ENCODE measurements at places on chromosomes 6 and 20.

DNA sequence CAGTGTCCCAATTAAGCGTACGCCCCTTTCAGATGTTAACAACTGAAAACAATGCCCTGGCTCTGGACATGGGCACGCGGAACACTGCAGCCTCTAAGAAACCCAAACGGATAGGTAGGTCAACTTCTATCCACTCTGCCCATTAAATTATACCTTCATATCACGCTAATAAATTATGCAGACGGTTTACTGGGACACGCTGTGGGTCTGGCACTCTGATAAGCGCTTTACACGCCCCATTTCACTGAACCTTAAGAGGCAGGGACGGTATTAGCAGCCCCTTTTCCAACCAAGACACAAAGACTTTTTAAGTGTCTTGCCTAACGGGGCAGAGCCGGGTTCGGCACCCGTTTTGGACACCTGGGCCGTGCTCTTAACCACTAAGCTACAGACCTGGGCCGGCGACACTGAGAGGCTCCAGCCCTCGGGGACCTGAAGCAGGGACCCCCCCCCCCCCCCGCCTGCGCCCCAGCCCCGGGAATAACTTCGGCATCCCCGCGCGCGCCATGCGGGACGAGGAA lies 744 bp downstream of the STAU1 start:
- DNase-seq = no peak

DNA sequence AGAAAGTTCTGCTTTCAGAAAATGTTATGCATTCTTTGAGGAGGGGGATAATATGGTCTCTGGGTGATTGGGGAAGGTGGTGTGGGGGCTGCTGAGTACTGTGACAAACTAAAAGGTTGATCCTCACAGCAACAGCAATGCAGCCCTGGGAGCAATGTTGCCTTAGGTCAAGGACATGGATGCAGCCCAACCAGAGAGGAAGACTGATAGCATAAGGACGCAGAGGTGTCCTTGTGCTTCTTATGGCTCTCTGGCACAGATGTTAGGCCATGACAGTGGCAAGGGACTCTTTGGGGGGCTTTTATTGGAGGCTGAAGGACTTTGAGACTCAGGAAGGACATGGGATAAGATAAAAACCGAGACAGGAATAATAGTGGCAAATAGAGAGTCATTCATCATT lies 186.2 kb upstream of the PHACTR1 start:
- DNase-seq = no peak

- DNase-seq = no peak
These were observed 4.6 kb downstream of the TFAP2B start for GRCh38 chr6:50823094-50823920.

DNA sequence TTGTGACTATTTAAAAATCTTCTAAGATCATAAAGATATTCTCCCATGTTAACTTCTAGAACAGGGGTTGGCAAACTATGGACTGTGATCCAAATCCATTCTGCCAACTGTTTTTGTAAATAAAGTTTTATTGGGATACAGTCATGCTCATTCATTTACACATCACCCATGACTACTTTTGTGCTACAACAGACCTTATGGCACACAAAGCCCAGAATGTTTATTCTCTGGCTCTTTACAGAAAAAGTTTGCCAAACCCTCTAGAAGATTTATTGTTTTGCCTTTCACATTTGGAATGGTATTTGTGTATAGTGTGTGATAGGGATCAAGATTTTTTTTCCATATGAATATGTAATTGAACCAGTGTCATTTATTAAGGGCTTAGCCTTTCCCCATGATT lies 341.7 kb downstream of the CD83 start:
- DNase-seq = no peak

- DNase-seq = no peak
These were observed 94.2 kb downstream of the RREB1 start for GRCh38 chr6:7201732-7202541.

- no peak for DNase-seq
These were observed 14.5 kb downstream of the PCIF1 start for GRCh38 chr20:45948742-45949541.

DNA sequence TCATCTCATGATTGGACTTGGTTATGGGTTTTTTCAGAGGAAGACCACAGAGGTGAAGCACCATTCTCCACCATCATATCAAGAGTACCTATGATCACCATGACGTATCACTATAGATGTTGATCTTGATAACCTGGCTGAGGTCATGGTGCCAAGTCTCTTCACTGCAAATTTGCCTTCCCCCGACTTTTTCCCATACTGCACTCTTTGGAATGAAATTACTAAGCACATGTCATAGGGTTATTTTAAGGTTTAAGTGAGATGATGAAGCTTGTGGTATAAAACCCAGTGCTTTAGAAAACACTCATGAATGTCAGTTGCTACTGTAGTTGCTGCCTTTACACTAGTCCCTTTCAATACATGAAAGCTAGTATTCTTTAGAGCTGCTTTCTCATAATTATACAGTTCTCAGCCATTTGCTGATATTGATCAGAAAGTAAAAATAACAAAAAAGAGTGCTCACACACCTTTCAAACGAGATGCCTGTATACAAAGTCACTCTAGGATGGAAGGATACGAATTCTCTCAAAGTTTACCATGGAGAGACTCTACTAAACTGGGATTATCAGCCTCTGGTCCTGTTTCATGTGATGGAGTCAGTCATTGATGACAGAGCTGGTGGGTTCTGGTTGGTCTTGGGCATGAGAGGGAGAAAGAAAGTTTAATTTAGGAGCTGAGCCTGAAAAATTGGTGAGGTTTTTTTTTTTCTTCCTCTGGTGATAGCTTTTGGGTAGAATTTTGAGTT lies 228.1 kb downstream of the PRL start:
- DNase-seq = no peak

DNA sequence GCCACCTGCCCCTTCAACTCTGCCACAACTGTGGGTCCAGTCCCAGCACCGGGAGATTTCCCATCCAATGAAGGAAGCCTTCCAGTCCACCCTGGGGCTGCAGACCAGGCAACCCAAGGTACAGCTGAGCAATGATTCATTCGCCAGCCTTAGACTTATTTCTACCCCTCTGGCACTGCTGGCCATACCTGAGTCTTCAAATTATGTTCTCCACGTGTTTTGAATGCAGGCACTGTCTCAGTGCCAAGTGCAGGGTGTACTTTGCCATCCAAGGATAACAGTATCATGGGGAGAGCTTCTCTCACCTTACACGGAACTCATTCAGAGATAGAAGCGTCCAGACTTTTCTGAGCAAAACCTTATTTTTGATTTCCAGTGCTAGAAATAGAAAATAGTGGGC lies 175.6 kb downstream of the ZFP64 start:
- DNase-seq = no peak

DNA sequence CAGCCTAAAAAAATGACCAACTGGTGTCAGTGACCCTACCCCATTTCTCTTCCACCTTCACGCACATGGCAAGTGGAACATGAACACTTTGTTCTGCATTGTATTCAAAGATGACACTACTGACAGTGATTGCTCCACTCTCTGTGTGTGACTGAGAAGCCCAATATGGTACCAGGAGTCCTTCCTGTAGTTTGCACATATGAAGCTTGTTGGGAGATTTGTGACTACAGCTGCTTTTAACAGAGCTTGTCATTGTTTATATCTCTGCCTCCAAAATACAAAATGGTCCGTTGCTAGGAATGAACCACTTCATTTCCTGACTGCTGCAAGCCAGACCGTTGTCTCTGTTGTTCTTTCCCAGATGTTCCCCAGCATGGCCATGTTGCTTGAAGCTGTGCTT lies 140.3 kb upstream of the TCF21 start:
- DNase-seq = no peak

- DNase-seq = no peak
These were observed 1.7 kb downstream of the CAP2 start for GRCh38 chr6:17395112-17395511.

GRCh38 chr6:113825781-113826180 lies 31.4 kb upstream of the MARCKS start:
- peak; percentile 64 for DNase-seq

- DNase-seq = no peak
These were observed 204.5 kb downstream of the SYNDIG1 start for GRCh38 chr20:24673678-24674570.

DNA sequence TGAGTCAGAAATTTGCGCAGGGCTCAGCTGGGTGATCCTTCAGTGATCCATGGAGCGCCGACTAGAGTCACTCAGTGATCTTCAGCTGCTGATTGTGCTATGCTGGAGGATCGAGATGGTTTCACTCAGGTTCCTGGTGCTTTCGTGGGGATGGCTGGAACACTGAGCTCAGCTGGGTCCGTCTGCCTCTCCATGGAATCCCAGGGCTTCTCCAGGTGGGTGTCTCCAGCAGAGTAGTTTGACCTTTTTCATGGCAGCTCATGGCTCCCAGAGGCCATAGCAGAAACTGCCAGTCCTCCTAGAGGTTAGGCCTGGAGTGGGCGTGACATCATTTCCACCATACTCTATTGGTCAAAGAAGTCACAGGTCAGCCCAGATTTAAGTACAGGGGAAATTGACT lies 88.8 kb upstream of the SIRPA start:
- no peak for DNase-seq

DNA sequence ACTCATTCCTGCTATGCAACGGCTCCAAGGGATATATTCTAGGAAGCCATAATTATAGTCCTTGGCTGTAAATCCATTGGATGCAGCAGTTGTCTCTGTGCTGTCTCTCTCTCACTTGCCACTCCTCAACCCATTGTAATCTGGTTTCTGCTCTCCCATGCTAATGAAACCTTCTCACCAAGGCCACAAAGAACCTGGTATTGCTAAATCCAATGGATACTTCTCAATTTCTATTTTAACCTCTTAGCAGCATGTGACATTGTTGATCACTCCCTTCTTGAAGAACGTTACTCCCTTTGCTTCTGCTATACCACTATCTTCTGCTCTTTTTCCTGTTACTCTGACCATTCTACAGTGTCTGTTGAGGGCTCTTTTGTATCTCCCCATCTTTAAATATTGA lies 39.8 kb upstream of the GCLC start:
- no peak for DNase-seq

DNA sequence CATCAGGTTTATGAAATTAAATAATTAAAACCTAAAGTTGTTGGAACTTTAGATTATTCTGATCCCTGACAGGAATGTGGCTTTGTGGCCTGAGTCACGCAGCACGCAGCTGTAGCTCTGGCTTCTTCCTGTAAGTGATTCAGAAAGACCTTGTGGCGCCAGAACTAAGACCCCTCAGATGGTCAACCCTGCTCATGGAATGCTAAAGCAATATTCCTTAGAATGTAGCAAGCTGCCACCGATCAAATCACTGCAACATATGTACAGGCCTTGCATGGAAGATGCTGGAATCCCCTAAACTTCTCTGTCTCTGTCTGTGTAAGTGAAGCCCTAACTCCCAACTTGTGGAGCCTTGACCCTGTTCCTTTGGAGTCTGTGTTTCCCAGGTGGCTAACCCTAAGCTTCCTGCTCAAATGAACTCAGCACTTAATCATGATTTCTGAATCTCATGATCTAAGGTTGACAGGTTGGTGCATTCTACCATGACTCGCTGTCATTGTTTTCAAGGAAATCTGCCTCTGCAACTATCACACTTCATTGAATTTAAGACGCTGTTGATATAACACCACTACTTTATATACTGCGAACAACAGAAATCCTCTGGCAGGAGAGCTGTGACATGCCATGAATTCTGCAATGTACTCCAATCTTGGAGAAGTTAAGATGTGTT lies 111.2 kb upstream of the CST7 start:
- no peak for DNase-seq

GRCh38 chr20:32763202-32764004 lies 1.2 kb downstream of the DNMT3B start:
- DNase-seq = no peak

DNA sequence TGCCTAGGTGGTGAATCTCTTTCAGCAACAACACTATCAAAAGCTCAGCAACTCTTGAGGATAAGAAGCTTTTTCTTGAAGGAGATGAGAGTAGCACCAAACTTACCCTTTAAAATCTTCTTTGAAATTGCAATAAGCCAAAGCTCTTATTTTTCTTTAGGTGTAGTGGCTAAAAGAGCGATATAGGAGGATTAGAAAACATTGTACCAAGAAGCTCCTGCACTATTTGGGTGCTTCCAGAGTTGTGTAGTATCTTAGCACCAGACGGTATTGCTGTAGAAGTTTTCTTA lies 1.2 kb downstream of the FUT9 start:
- DNase-seq = no peak

DNA sequence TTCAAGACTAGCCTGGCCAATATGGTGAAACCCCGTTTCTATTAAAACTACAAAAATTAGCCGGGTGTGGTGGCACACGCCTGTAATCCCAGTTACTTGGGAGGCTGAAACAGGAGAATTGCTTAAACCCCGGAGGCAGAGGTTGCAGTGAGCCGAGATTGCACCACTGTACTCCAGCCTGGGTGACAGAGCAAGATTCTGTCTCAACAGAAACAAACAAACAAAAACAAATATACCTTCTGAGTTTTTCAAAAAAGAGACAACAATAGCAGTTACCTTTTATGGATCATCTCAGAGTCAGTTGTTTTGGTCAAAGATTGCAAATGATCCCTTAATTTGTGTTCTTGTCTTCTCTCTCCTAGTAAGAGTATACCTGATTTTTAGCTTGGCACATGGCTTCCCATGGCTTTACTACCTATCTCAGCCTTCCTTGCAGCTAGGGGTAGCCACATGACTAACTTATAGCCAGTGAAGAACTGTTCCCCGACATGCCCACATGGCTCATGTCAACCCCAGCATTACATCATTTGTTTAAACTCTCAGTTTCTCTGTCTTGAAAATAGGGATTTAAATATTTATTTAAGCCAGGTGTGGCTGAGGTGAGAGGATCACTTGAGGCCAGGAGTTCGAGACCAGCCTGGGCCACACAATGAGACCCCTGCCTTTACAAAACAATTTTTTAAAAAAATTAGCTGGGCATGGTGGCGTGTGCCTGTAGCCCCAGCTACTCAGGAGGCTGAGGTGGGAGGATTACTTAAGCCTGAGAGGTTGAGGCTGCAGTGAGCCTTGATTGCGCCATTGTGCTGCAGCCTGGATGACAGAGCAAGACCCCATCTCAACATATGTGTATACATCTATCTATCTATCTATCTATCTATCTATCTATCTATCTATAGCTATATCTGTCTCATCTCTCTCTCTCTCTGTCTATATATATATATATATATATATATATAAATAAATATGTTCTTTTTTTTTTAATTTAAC lies 25.0 kb upstream of the SLC9A8 start:
- no peak for DNase-seq

- DNase-seq = no peak
These were observed 21.5 kb downstream of the GSTA3 start for GRCh38 chr6:52887910-52888524.

GRCh38 chr20:53838311-53838868 lies 232.0 kb downstream of the BCAS1 start:
- no peak for DNase-seq

All from NCI-H1092 (cell line).